Central memory CD8-positive, alpha-beta T cell (primary cell): ENCODE measurements at places on chromosomes 11 and 22.

DNA sequence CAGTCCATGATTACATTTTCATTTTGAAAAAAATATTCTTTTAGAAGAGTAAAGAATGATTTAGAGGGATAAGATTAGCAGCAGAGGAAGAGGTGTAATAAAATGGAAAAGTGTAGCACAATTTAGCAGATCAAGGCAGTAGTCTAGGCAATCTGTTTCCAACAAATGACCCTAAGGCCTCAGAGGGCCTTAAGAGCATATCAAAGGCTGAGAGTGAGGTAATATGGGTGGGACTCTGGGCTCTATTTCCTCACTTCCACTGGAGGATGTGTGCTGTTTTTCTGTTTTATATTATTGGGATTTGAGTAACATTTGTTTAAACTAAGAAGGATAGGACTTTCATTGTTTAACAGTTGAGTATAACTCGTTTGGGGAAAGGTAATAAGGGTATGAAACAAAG, 28.8 kb downstream of the CCDC81 start:
- no peak for DNase-seq

GRCh38 chr11:92109466-92109865, 115.2 kb upstream of the FAT3 start:
- DNase-seq: no peak

DNA sequence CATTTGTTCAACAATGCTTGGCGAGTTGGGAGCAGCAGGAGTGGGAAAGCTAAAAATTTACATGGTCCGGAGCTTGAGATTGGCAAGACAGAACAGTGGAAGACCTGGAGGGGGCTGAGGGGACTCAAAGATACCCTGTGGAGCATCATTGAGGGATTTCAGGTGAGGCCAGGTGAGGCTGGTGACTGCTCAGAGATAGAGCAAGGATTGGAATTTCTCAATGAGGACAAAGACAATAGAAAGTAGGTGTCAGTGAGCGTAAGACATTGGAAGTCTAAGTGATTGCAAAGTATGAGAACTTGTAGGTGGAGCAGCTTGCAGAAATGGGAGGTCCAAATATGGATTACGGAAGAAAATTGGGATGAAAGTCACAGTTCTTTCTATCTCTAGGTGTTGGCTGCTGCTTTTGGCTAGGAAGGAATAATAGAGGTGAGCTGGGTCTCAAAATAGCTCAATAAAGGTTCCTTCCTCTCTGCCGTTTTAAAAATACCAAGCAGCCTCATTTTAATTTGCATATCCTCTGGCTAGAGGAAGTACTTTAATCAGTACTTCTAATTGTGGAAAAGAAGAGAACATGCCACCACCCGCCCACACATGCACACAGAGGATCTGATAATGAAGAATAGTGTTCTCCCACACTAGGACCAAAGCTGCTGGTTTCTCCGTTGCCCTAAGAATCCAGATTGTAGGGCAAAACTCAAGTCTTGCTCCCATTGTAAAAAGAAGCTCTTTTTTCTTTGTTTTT, 41.8 kb upstream of the SORL1-AS1 start:
- DNase-seq: no peak

- DNase-seq: no peak
Measured at GRCh38 chr11:596374-596773, 19.4 kb downstream of the IRF7 start.

- DNase-seq: no peak
Measured at GRCh38 chr22:25688627-25689026, 53.4 kb upstream of the MYO18B start.

GRCh38 chr22:41075946-41076345, 16.4 kb upstream of the EP300 start:
- no peak for DNase-seq

GRCh38 chr11:39965701-39966100, 1493.8 kb downstream of the LRRC4C start:
- no peak for DNase-seq

DNA sequence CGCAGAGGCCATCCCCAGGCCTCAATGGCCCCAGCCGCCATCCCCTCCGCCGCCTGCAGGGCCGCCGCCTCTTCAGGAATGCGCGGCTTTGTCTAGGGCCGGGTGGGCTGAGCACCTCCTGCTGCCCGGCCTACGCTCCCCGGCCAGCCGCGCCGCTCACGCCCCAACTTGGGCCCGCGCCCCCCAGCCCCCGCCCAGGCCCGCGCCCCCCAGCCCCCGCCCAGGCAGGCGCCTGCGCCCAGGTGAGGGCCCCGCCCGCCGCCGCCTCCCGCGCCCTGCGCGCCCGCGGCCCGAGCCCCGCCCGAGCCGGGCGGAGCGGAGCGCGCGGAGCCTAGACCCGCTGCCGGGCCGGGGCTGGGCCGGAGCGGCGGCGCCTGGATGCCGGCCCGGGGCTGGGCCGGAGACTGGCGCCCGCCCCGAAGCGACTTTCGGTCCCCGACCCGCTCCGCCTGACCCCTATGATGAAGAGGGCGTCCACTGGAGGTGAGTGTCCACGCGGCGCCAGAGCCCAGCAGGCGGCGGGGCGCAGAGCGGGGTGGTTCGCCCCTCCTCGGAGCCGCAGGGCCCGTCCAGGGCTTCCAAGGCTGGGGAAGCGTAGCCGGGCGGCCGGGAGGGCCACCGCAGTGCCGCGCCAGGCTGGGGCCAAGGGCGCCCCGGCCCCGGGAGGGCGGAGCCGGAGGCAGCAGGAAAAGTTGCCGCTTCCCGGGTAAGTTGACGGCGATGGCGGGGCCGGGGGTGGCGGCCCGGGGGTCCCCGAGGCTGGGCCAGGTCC, 34.3 kb upstream of the PRODH start:
- DNase-seq: no peak

- no peak for DNase-seq
Measured at GRCh38 chr22:19868773-19869471, 14.2 kb upstream of the GNB1L start.

GRCh38 chr11:74468936-74469335, 1.6 kb upstream of the KCNE3 start:
- no peak for DNase-seq

DNA sequence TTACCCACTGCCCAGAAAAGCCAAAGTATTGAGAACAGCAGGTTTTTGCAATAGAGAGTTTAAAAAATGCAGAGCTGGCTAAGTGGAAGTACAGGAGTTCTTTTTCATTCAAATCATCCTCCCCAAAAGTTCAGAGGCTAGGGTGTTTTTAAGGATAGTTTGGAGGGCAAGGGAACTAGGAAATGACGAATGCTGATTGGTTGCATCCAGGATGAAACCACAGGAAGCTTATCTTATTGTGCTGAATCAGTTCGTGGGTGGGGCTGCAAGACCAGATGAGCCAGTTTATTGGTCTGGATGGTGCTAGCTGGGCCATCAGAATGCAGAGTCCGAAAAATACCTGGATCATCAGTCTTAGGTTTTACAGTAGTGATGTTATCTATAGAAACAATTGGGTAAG, 1427.1 kb downstream of the LRRC4C start:
- DNase-seq: no peak

DNA sequence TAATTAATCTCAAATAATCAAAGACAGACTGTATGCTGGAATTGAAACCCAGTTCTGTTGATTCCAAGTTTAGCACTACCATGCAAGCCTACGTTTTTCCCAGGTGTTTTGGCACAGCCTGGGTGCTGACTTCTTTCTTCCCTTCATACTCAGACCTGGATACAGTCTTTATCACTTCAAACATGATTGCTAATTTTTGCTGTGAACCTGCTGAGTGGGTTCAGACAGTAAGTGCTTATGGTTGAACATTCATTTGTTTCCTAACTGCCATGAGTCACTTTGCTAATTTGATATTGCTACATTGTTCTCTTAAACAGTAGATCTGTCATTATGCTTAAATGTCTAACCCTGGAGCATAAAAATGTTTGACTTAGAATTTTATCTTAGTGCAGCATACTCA, 12.2 kb downstream of the PAAF1 start:
- no peak for DNase-seq

DNA sequence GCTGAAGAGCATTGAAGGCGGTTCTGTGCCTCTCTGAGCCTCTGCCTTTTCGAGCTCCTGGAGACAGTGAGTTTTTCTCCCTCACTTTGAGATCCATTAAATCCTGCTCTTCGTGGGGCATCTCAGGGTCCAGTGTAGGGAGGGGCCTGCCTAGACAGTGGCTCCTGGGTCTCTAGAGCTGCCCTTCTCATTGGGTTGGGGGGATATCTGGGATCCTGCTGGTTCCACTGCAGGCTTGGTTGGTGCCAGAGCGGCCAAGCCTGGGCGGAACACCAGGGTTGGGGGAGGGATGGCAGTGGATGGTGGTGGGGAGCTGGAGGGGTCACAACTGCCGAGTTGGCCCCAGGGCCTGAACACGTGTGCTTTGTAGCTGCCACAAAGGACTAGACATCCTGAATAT, 52.2 kb upstream of the CARS1 start:
- DNase-seq: no peak

DNA sequence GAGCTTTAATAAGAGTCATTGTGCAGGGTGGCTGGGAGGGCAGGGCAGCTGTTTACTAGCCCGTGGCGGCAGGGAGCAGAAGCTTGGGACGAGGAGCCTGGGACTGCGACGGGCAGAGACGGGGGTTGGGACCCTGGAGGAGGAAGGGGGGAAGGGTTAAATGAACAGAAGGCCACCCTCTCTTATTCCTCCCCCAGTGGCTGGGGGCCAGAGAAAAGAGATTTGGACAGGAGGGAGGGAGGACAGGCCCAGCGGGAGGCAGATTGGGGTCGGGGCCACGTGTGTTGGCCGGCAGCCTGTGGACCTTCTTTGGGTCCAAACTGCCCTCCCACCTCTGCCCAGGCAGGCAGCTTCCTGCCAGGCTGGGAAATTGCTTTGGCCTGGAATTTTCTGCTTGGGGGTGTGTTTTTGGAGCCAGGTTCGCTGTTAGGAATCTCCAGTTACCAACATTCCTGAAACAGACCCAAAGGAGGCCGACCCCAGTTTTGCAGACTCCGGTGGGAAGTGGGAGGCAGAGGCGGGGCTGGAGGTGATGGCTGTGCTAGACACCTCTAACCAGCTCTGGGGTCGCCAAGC, 50.2 kb downstream of the APOL3 start:
- DNase-seq: no peak

- no peak for DNase-seq
Measured at GRCh38 chr11:88117281-88117858, 57.9 kb downstream of the RAB38 start.

- no peak for DNase-seq
Measured at GRCh38 chr11:60159868-60160267, 23.0 kb downstream of the MS4A6A start.

DNA sequence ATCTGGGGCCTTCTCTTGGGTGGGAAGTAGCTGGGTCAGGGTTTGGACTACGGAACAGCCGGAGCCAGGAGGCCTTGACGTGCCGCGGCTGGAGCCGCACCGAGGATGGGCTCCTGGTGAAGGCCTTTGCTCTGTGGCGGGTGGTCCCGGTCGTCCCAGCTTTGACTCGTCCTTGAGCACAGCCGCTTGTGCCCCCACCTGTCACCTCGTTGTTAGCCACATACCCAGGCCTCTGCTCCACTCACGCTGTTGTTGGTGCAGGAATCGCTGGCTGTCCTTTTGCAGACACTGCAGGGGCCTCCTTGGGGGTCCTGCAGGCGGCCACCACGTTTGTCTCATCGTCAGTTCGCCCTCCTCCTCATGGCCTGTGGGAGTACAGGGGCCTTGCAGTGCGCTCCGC, 17.1 kb downstream of the PHRF1 start:
- no peak for DNase-seq

- DNase-seq: no peak
Measured at GRCh38 chr11:7617032-7617431, 56.3 kb downstream of the CYB5R2 start.

GRCh38 chr11:126857860-126858808, 142.4 kb downstream of the KIRREL3 start:
- DNase-seq: no peak
